ENCODE measurements at places on chromosomes 1 and 21.

DNA sequence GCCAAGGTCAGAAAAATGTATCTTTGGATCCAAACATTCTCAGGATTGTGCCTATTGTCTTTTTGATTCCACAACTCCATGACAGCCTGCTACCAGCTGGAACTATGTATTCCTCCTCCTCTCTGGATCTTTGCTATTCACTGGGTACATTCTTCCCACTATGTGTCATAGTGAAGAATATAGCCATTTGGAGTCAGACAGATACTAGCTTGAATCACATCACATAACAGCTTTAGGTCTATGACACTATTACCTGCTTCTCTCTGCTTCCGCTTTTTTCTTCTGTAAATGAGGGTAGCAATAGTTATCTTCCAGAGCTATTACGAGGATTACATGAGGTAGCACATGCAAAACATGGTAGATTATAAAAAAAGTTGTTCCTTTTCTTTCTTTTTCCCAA lies 5.4 kb upstream of the EXO1 start:
- no peaks in the 10 kb centered on the region for H3K36me3 ChIP-seq
- no peak for DNase-seq
- no peak overlapping the region for H3K27ac ChIP-seq
- no peaks in the 10 kb centered on the region for H3K27me3 ChIP-seq
- peaks cover 6% of the 10 kb centered on the region for H3K4me1 ChIP-seq

DNA sequence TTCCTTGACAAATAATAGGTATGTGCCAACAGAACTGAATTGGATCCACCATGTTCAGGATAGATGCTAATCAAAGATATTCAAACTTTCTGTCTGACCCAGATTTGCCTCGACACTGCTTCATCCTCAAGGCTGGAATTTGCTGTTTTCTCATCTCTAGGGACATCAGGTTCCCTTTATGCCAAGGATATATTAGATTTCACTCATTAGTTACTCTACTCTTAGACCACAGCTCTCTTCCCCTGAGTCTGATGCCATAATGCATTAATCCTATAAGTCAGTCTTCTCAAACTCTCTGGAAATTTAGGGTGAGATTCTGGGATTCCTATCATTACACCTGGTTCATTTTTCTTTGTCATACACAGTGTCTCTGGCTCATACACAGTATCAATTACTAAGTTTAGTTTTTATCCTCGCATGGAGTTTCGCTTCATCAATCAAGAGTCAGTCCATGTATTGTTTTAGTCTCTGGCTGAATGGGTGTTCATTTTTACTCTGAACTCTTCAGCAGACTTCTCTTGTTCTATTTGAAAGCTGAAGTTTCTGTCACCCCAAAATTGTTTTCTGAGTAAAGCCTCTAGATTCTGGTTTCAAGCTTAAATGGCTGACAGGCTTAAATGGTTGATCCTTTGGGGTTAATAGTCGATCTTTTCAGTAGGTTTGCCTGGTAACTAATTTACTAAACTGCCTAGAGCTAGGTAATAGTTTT lies 9.3 kb upstream of the DCAF6 start:
- no peak overlapping the region for H3K27ac ChIP-seq
- no peak for DNase-seq
- no peak overlapping the region for H3K4me3 ChIP-seq
- peaks cover 12% of the 10 kb centered on the region for H3K36me3 ChIP-seq
- H3K4me1 ChIP-seq, result no peaks in the 10 kb centered on the region

DNA sequence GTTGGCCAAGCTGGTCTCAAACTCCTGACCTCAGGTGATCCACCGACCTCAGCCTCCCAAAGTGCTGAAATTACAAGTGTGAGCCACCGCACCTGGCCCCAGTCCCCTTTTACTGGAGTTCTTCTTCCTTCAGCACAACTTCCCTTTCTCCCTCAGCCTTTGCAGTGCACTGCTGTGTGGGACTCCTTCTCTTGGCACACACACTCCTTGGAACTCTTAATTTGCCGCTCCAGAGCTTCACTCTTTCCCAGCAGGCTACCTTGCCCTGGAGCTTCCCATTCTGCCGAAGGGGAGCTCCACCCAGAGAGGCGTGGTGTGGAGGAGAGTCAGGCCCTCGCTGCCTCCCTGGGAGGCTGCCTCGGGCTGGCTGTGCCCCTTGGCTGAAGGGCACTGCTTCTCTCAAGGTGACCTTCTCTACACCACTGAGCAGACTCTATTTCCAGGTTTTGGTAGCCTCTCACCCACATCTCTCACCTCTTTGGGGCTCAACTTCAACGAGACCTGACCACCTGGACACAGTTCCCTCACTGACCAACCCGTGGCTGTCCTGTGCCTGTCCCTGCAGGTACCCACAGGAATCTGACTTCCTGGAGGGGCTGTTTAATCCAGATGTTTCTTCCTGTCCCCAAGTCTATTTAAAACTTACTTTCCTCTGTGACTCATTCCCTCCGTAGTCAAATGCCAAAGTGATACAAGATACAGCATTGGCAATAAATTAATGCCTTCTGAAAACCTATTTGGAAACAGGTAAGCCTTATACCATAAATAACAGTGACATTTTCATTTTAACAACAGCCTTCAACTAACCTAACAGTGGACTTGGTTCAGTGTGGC lies 227.3 kb upstream of the KIAA0040 start:
- no peak overlapping the region for H3K4me3 ChIP-seq
- H3K36me3 ChIP-seq, result no peaks in the 10 kb centered on the region
- DNase-seq, result no peak
- H3K27ac ChIP-seq, result no peak overlapping the region

- H3K4me1 ChIP-seq, result peaks cover 11% of the 10 kb centered on the region
- H3K36me3 ChIP-seq, result no peaks in the 10 kb centered on the region
- no peak overlapping the region for H3K4me3 ChIP-seq
- H3K27ac ChIP-seq, result no peak overlapping the region
- no peak for DNase-seq
These were observed 20.8 kb downstream of the MAB21L3 start for GRCh38 chr1:116131866-116132605.

GRCh38 chr21:44456214-44456914 lies 1.1 kb downstream of the LRRC3 start:
- H3K4me3 ChIP-seq, result peak overlapping the region; percentile 50
- H3K36me3 ChIP-seq, result no peaks in the 10 kb centered on the region
- no peak for DNase-seq
- H3K4me1 ChIP-seq, result peaks cover 13% of the 10 kb centered on the region

- H3K27me3 ChIP-seq, result peaks cover 9% of the 10 kb centered on the region
- DNase-seq, result no peak
- peaks cover 7% of the 10 kb centered on the region for H3K4me1 ChIP-seq
- H3K36me3 ChIP-seq, result no peaks in the 10 kb centered on the region
- no peak overlapping the region for H3K4me3 ChIP-seq
These were observed 3.5 kb downstream of the HSPG2 start for GRCh38 chr1:21933397-21934248.

DNA sequence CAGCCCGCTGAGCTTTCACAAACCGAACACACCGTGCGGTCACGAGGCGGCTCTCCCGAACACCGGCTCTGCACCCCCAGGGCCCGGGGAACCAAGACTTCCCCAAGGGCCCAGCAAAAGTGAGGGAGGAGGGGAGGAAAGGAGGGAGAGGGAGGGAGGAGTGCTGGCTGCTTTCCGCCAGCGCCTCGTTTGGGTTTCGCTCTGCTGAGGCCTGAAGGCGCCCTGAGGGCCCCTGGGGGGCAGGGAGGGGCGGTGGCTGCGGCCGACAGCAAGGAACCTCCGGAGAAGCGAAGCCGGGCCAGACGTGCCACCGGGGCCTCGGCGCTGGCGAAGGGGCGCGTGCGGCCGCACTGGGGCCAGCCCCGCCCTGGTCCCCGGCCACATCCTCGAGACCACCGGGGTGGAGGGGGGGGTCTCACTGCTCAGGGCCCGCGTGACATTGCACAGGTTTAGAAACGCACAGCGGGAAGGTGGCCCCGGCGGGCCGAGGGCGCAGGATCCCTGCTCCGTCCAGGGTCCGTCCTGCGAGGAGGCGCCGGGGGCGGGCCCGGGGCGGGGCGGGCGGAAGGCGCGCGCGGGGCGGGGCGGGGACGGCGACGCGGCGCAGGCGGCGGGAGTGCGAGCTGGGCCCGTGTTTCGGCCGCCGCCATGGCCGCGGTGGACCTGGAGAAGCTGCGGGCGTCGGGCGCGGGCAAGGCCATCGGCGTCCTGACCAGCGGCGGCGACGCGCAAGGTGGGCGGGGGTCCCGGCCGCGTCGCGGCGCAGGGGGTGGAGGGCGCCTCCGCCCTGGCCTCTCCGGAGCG lies at the start of gene PFKL:
Gene PFKL (plus strand): TSS at position 596 of the 804 bp plus-strand sequence. CDS start 53 bp downstream, at position 649.
- H3K27ac ChIP-seq, result peak within 1 kb of the TSS; percentile 82
- H3K36me3 ChIP-seq, result no peaks in the 10 kb centered on the region
- H3K4me1 ChIP-seq, result peaks cover 37% of the 10 kb centered on the region
- DNase-seq, result peak; percentile 42
- H3K27me3 ChIP-seq, result no peaks in the 10 kb centered on the region

GRCh38 chr1:30225357-30225756 lies 498.0 kb downstream of the MATN1 start:
- H3K27me3 ChIP-seq, result no peaks in the 10 kb centered on the region
- no peak for DNase-seq
- H3K36me3 ChIP-seq, result no peaks in the 10 kb centered on the region
- H3K27ac ChIP-seq, result no peak overlapping the region
- H3K4me3 ChIP-seq, result no peak overlapping the region

GRCh38 chr1:6423321-6423999 lies 1.1 kb upstream of the ESPN start:
- peaks cover 6% of the 10 kb centered on the region for H3K4me1 ChIP-seq
- H3K4me3 ChIP-seq, result no peak overlapping the region
- H3K27me3 ChIP-seq, result peaks cover 68% of the 10 kb centered on the region
- DNase-seq, result no peak
- H3K36me3 ChIP-seq, result no peaks in the 10 kb centered on the region

- H3K4me3 ChIP-seq, result no peak overlapping the region
- no peaks in the 10 kb centered on the region for H3K27me3 ChIP-seq
- no peak for DNase-seq
- H3K27ac ChIP-seq, result no peak overlapping the region
- no peaks in the 10 kb centered on the region for H3K36me3 ChIP-seq
These were observed 468.7 kb upstream of the B3GALT2 start for GRCh38 chr1:193654951-193655735.

DNA sequence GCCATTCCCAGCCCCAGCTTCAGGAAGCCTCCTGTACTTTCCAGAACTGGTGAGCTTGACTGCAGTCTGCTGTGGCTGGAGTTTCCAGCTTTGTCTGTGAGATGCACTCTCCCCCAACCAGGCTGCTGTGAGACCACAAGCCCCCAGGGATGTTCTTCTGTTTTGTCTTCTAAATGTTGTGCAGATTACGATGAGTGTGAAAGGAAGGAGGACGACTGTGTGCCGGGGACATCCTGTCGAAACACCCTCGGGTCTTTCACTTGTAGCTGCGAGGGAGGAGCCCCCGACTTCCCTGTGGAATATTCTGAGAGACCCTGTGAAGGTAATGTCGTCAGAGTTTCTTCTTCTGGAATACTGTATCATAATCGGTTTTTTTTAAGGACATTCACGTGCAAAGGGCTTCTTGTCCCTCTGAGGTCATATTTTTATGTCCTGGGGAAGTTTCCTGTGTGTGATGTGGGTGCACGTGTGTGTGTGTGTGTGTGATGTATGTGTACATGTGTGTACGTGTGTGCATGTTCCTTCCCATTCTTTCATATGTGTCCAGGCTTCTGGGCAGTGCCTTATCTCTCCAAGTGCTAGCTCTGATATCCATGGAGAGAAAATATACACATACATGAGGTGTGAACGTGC lies 49.9 kb downstream of the UMODL1 start:
- H3K4me1 ChIP-seq, result peaks cover 43% of the 10 kb centered on the region
- no peak overlapping the region for H3K4me3 ChIP-seq
- H3K27ac ChIP-seq, result no peak overlapping the region
- no peaks in the 10 kb centered on the region for H3K36me3 ChIP-seq

DNA sequence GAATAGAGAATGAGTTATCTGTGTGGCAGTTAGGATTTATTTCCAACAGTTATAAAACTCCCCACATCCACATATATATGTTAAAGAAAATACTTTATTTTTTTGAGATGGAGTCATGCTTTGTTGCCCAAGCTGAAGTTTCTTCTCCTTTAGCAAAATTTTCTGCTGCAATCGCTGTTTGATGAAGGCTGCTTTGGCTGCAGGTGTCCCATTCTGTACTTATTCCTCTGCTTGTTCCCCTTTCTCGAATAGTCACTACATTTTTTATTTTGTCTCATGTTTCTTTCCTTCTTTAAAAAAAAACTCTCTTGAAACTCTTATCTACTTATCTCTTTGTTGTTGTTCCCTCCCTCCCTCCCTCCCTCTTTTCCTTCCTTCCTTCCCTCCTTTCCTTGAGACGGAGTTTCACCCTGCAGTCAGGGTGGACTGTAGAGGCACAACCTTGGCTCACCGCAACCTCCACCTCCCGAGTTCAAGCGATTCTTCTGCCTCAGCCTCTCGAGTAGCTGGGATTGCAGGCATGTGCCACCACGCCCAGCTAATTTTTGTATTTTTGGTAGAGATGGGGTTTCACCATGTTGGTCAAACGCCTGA lies 10.6 kb downstream of the OR2W3 start:
- peak overlapping the region; percentile 64 for H3K27ac ChIP-seq
- H3K4me3 ChIP-seq, result peak overlapping the region; percentile 75
- no peaks in the 10 kb centered on the region for H3K27me3 ChIP-seq

DNA sequence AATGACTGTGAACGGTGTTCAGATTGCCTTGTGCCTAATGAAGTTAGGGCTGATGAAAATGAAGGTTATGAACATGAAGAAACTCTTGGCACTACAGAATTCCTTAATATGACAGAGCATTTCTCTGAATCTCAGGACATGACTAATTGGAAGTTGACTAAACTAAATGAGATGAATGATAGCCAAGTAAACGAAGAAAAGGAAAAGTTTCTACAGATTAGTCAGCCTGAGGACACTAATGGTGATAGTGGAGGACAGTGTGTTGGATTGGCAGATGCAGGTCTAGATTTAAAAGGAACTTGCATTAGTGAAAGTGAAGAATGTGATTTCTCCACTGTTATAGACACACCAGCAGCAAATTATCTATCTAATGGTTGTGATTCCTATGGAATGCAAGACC lies 96.6 kb downstream of the ZFYVE9 start:
- H3K4me3 ChIP-seq, result no peak overlapping the region
- H3K4me1 ChIP-seq, result peaks cover 28% of the 10 kb centered on the region
- H3K27me3 ChIP-seq, result peaks cover 96% of the 10 kb centered on the region
- DNase-seq, result no peak
- H3K27ac ChIP-seq, result no peak overlapping the region

- peaks cover 70% of the 10 kb centered on the region for H3K36me3 ChIP-seq
- no peaks in the 10 kb centered on the region for H3K4me1 ChIP-seq
- DNase-seq, result no peak
- H3K27me3 ChIP-seq, result no peaks in the 10 kb centered on the region
- H3K27ac ChIP-seq, result no peak overlapping the region
These were observed 61.6 kb downstream of the EDEM3 start for GRCh38 chr1:184693011-184693410.

GRCh38 chr1:175976865-175977642 lies 230.0 kb downstream of the COP1 start:
- no peak overlapping the region for H3K27ac ChIP-seq
- H3K27me3 ChIP-seq, result no peaks in the 10 kb centered on the region
- no peaks in the 10 kb centered on the region for H3K4me1 ChIP-seq
- no peak for DNase-seq
- no peak overlapping the region for H3K4me3 ChIP-seq

GRCh38 chr1:2999571-2999970 lies 21.7 kb upstream of the ACTRT2 start:
- no peak overlapping the region for H3K27ac ChIP-seq
- DNase-seq, result no peak
- H3K27me3 ChIP-seq, result no peaks in the 10 kb centered on the region
- no peaks in the 10 kb centered on the region for H3K36me3 ChIP-seq

GRCh38 chr1:34978921-34979320 lies 6.2 kb downstream of the TMEM35B start:
- no peak for DNase-seq
- peaks cover 5% of the 10 kb centered on the region for H3K4me1 ChIP-seq
- H3K4me3 ChIP-seq, result no peak overlapping the region
- peaks cover 17% of the 10 kb centered on the region for H3K36me3 ChIP-seq
- no peak overlapping the region for H3K27ac ChIP-seq
